ENCODE measurements at places on chromosomes 1 and 21.

GRCh38 chr1:246801241-246802020 lies 77.2 kb downstream of the SCCPDH start:
- DNase-seq: peak; percentile 52

DNA sequence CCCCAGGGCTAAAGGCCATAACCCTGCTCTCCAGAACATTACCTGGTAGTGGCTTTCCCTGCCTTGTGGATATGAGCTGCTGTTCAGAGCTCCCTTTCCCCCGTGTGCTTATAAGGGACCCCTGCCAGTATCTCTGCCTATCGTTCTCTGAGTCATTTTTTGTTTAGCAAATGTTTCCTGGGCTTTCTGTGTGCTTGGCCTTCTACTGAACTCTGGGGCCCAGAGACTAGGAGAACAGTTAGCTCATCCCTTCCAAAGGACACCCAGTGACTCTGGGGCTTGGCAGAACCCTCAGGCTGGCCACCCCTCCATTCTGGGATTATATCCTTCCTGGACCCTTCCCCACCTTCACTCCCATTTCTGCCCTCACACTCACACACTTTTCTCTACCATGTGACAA lies 80.8 kb upstream of the POU3F1 start:
- DNase-seq: no peak

GRCh38 chr1:188343914-188344313 lies 1515.2 kb downstream of the PLA2G4A start:
- DNase-seq: peak; percentile 74

GRCh38 chr1:159339536-159339935 lies 37.4 kb downstream of the FCER1A start:
- no peak for DNase-seq

GRCh38 chr1:210291081-210291764 lies 37.5 kb upstream of the HHAT start:
- DNase-seq: no peak

DNA sequence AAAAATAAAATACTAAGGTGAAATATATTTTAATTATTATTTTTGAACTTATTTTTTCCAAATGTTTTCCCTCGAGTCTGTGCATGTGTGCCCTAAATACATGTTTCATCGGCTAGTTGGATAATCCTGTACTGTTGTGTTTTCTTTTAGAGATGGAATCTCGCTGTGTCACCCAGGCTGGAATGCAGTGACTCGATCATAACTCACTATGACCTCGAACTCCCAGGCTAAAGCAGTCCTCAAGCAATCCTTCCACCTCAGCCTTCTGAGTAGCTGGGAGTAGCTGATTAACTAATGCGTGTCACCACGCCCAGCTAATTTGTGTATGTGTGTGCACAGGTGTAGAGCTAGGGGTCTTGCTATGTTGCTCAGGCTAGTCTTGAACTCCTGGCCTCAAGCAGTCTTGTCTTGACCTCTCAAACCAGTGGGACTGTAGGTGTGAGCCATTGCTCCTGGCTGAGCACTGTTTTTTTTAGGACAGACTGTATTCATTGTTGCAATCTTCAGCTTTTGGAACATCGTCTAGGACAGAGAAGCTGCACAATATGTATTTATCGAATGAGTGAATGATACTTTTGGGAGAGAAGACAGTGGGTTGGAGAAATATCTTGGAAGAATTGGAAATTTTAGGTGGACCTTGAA lies 4.8 kb upstream of the TMCO1 start:
- DNase-seq: no peak

DNA sequence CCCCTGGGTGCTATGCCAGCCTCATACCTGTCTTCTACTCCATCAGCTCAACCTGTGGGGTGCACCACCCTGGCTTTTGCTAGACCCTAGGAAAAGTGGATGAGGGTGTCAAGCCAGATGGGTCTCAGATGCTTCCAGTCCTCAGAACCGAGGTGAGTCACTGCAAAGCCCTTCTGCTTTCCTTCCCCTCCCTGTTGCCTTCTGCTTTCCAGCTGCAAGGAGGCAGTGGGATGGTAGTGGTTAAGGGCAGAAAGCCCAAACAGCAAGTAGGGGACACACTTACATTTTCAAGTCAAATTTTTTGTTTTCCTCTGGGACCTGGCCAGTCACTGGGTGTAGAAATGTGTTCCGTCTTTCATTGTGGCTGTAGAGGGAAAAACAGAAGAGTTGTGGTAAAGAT lies 60.7 kb upstream of the GOLT1A start:
- no peak for DNase-seq

- DNase-seq: peak; percentile 21
Measured at GRCh38 chr1:200888349-200888838, 6.3 kb upstream of the INAVA start.

- no peak for DNase-seq
Measured at GRCh38 chr1:211742272-211742671, 66.9 kb upstream of the NEK2 start.

DNA sequence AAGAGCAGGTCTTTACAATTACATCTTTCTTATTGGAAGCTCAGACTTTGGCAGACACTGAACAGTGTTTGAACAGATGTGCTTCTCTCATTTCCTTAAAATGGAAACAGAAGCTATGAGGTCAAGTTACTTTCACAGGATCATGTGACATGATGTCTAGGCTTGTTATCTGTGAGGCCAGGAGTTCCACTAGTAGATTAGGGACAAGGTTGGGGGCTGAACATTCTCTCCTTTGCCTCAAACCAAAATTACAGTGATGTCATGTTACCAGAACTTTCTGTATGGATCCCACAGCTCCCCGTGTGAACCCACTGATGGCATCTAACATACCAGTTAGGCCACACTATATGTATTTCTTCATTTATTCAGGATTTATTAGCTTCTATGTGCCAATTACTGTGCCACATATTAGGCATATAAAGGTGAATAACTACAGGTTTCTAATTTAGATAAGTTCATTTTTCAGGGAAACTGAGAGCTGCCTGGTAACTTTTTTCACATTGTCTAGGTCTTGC lies 6.0 kb downstream of the DYNLT5 start:
- peak; percentile 77 for DNase-seq

GRCh38 chr1:214281720-214282629 lies 1.0 kb downstream of the SMYD2 start:
- DNase-seq: peak; percentile 74

DNA sequence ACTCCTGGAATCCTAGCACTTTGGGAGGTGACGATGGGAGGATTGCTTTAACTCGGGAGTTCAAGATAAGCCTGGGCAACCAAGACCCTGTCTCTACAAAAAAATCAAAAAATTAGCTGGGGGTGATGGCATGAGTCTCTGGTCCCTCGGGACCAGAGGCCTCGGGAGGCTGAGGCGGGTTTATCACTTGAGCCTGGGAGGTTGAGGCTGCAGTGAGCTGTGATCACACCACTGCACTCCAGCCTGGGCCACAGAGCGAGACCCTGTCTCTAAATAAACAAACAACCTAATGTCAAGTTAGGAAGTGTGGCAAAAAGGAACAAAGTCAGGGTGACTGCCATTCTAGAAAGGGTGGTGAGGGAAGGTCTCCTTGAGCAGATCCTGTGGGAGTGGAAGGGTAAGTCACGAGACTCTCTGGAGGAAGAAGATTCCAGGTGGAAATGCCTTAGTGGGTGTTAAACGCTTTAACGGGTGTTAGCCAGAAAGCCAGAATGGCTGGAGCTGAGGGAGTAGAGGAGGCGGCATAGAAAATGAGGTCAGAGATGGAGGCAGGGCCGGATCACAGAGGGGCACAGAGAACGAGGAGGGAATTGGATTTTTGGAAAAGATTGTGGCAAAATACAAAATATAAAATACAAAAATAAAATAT lies 62.2 kb upstream of the ATP5PO start:
- DNase-seq: no peak

- peak; percentile 97 for DNase-seq
Measured at GRCh38 chr1:50023292-50024159, at the start of gene AGBL4. Gene AGBL4, minus strand, starts transcription at chr1:50023954.

GRCh38 chr1:11528611-11529261 lies 49.8 kb downstream of the DISP3 start:
- no peak for DNase-seq

DNA sequence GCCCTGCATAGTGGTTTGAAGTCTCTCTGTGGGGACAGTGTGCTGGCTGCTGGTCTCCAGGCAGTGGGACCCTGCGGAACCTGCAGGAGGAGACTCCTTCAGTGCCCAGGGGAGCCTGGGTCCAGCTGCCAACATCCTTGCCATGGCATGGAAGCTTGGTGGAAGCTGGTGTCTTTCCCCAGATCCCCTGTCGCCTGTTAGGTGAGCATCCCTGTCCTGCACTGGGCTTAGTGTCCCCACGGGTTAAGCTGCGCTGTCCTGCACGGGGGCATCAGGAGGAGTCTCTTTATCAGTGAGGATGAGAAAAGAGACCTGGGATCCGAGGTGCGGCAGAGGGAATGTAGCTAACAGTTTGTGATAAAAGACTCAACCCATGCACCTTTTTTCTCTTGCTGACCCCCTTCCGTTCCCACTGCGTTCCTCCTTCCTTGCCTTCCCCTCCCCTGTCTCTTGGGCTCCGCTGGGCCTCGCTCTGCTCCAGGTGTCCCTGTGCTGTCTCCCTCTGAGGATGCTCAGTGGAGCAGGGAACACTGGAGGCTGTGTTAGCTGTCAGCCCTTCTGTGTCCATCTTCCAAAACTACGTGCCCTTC lies 59.3 kb downstream of the SLC37A1 start:
- DNase-seq: no peak

DNA sequence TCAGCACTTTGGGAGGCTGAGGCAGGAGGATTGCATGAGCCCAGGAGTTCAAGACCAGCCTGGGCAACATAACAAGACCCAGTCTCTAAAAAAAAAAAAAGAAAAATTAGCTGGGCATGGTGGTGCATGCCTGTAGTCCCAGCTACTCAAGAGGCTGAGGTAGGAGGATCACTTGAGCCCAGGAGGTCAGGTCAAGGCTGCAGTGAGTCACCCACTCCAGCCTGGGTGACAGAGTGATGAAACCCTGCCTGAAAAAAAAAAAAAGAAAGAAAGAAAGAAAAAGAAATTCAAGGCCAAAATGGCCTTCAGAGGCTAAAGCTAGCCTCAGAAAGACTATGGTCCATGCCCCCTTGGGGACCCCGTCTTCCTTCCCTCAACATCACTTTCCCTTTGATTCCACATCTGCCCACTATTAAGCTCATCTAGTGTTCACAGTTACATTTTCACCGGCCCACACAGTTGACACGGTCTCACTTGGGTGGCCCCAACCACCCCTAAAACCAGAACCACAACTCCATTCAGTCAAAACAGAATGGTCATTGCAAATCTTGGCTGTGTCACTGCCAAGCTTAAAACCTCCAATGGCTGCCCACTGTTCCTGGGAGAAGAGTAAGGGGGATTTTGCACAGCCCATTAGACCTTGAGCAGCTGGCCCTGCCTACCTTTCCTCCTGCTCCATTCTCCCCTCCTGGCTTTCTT lies 2.1 kb upstream of the CAPN8 start:
- DNase-seq: peak; percentile 85

DNA sequence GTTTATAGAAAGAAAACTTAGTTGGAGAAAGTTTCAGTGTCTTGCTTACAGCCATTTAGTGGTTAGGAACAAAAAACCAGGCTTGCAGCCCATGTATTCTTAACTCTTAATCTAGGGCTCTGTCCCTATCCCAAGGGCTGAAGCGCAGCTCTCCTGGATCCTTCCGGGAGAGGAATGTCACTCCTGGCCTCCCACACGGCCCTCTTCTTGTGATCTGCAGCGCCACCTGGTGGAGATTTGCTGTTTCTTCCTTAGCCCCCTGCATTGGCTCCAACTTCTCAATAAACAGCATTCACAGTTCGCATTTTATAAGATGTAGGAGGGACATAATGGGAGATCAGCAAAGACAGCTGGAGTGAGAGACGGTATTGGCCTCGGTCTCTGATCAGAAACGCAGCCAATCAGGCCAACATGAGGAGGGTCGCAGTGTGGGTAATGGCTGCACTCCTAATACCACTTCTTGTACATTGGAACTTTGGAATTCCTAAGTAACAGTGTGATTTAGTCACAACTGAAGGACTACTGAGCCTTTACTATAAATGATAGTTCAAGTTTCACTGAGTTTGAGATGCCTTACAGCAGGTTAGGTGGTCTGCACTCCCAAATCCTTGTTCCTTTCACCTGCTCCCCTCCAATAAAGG lies 283.4 kb downstream of the ASTN1 start:
- peak; percentile 89 for DNase-seq

DNA sequence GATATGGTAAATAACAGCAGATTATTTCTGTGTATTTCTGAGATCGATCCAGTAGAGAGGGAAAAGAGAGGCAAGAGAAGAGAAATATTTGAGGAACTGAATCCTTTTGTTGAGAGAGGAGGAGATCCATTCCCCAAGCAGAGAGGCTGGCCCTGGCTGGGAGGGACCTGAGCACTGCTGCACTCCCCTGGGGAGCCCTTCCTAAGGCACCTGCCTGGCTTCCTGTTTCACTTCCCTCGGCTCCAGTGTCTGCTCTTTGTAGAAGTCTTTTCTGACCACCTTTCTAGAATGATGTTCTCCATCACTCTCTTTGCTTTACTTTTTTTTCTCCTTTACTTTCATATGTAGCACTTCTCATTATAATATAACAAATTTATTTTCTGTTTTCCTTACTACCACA lies 42.3 kb upstream of the SLC6A9 start:
- no peak for DNase-seq

- no peak for DNase-seq
Measured at GRCh38 chr1:15151377-15151806, 2.2 kb upstream of the TMEM51 start.

DNA sequence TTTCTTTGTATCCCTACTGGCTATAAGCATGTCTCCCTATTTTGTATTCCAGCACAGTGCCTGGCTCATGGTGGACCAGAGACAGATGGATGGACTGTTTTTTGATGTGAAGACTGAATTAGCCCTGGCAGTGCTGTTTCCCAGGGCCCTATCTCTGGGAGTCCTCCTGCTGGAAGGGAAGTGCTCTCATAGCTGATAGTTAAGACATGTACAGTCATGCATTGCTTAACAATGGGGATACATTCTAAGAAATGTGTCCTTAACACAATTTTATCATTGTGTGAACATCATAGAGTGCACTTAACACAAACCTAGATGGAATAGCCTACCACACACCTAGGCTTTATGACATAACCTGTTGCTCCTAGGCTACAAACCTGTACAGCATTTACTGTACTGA lies 21.1 kb downstream of the TLCD4 start:
- no peak for DNase-seq

GRCh38 chr1:12610305-12610935 lies 7.6 kb downstream of the DHRS3 start:
- no peak for DNase-seq

- DNase-seq: peak; percentile 1
Measured at GRCh38 chr21:19489930-19490329, 1086.3 kb upstream of the TMPRSS15 start.

- DNase-seq: no peak
Measured at GRCh38 chr1:182644886-182645285, 39.5 kb downstream of the RGS8 start.

GRCh38 chr1:43947874-43948437 lies 1.2 kb downstream of the IPO13 start:
- DNase-seq: no peak

- no peak for DNase-seq
Measured at GRCh38 chr1:172324761-172325160, 95.7 kb upstream of the C1orf105 start.

- DNase-seq: no peak
Measured at GRCh38 chr1:244294599-244295224, 157.0 kb downstream of the ADSS2 start.

- no peak for DNase-seq
Measured at GRCh38 chr21:43648171-43648570, 11.1 kb downstream of the HSF2BP start.

GRCh38 chr1:194047206-194047605 lies 860.8 kb upstream of the B3GALT2 start:
- peak; percentile 34 for DNase-seq

All from DMS53 (cell line).